ENCODE measurements at places on chromosomes 2 and 18. TPM values are rescaled to one million over a fixed set of nuclear protein-coding genes. Genes with fewer than 3 reads are reported as not detected.

CNGA3 gene
- total RNA-seq: 0.43 TPM

RBFA gene
- total RNA-seq: 21.3 TPM

FMNL2 gene
- 20.5 TPM for total RNA-seq

FOXD4L1 gene
- 0.11 TPM for total RNA-seq

VIT gene
- 13.5 TPM for total RNA-seq

ALPG gene
- not detected for total RNA-seq

FAM228A gene
- total RNA-seq: 0.43 TPM

GAL3ST2 gene
- 0.26 TPM for total RNA-seq

METTL4 gene
- total RNA-seq: 15.5 TPM

LOXHD1 gene
- not detected for total RNA-seq

FRZB gene
- 1.4 TPM for total RNA-seq
